ENCODE measurements at places on chromosomes 1 and 21. TPM values are rescaled to one million over a fixed set of nuclear protein-coding genes. Genes with fewer than 3 reads are reported as not detected.

DNA sequence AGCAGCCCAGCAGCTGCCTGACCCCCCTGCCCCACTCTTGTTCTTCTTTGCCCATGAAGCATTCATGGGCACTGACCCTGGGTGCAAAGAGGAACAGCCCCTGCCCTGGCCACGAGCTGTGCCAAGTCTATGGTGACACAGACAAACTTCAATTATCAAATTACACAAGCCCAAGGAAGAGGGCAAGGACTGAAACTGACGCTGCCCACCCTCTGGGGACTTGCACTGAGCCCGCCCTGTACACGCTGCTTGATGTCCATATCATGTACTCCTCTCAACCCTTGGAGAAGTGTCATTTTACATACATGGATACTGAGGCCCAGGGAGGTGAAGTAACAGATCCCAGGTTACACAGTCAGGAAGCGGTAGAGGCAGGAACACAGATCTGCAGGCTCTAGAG, 32.1 kb downstream of the NKAIN1 start:
- no peak for DNase-seq

The MSH4 gene
- total RNA-seq, result 0.54 TPM

GRCh38 chr1:17892851-17893250, 137.7 kb downstream of the ACTL8 start:
- DNase-seq, result no peak

- DNase-seq, result no peak
Measured at GRCh38 chr1:182890927-182891610, 51.9 kb downstream of the DHX9 start.

DNA sequence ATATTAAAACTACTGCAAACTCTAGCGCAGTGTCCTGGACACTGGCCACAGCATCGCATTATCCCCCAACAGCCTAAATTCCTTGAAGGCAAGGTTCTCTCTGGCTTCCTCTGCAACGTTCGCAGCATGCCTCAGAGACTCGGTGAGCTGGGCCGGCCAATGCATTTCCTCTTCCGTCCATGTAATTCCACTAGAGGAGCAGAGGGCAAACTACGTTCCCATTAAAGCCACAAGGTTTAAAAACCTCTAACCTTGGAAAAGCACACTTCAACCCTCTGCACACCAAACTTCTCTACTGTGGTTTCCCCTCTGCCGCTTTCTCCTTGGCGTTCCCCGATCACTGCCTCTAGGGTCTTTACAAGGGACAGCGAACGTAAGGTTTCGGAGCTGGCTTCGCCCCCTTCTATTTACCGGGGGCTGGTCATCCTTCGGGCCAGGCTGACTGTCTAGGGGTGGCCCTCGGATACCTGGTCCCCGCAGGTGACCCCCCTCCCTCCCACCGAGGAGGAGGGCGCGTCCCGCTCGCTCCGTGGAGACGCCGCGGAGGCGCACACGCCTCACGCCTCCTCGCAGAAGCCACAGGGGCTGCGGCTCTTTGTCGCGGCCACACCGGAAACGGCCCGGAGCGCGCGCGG, 456 bp upstream of the SMYD2 start:
- peak; percentile 44 for DNase-seq

- no peak for DNase-seq
Measured at GRCh38 chr1:9600861-9601834, 12.4 kb downstream of the TMEM201 start.

GRCh38 chr1:21572221-21572620, 63.0 kb downstream of the ALPL start:
- DNase-seq, result no peak

DNA sequence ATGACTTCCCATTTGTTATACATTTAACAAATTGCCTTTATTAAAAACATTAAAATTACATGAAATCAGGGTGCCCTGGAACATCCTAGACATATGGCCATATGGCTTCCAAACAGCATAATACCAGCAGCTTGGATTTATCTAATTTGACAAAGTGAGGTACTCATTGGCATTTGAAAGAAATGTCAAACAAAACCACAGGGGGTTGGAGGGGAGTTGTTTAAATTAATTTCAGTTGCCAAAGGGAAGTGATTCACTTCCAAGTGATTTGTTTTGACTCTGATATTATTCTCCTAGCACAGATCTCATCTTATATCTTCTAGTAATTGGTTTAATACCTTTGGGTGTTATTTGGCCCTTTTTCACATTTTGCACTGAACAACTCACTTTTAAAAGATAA, 24.5 kb upstream of the POU2F1 start:
- DNase-seq, result no peak

The BRDT gene
- not detected for total RNA-seq

DNA sequence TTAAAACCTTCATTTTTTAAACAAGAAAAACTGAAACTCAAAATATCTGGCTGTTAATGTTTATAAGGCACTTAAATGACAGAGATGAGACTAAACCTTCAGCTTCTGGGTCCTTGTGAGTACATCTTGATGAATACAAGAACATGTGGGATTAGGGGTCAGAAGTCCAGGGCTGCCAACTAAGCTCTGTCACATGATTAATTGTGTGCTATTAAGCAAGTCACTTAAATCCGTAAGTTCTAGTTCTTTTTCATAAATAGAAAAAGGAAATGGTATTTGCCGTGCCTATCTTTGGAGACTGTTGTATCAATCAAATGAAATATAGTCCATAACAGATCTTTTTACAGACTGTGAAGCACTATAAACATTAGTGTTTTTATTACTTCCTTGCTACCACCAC, 43.2 kb upstream of the KCTD3 start:
- no peak for DNase-seq

The CCDC27 gene
- total RNA-seq, result not detected

The TMEM81 gene
- 4.4 TPM for total RNA-seq

DNA sequence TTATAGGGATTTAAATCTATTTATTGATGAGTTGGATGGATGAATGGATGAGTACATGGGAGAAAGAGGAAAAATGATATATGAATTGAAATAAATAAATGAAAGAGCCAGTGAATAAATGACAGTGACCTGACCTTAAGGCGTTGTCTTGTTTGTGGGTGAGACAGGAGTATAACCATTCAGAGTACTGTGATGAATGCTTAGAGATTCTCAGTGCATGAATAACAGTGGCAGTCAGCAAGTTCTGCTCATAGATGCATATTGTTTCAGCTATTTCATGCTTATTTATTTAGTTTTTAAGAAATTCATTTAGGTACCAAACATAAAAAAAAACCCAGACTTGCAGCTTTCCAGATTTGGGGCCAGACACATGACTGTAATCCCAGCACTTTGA, 116.4 kb downstream of the FGGY start:
- DNase-seq, result no peak

DNA sequence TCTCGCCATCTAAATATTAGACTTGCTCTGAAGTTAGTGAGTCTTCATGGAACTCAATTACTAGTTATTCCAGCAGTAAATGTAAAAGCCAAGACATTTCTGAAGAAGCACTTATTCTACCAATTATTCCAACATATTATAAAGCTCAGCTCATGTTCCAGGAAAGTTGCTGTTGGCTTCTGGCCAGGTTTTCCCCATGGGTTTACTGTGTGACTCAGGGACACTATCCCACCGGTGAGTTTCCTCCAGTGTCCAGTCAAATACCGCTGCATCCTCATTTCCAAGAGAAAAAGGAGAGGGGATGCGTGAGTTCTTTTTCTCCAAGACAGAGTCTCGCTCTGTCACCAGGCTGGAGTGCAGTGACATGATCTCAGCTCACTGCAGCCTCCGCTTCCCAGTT, 9.2 kb upstream of the HHIPL2 start:
- DNase-seq, result no peak

The PGLYRP4 gene
- total RNA-seq, result 0.38 TPM

DNA sequence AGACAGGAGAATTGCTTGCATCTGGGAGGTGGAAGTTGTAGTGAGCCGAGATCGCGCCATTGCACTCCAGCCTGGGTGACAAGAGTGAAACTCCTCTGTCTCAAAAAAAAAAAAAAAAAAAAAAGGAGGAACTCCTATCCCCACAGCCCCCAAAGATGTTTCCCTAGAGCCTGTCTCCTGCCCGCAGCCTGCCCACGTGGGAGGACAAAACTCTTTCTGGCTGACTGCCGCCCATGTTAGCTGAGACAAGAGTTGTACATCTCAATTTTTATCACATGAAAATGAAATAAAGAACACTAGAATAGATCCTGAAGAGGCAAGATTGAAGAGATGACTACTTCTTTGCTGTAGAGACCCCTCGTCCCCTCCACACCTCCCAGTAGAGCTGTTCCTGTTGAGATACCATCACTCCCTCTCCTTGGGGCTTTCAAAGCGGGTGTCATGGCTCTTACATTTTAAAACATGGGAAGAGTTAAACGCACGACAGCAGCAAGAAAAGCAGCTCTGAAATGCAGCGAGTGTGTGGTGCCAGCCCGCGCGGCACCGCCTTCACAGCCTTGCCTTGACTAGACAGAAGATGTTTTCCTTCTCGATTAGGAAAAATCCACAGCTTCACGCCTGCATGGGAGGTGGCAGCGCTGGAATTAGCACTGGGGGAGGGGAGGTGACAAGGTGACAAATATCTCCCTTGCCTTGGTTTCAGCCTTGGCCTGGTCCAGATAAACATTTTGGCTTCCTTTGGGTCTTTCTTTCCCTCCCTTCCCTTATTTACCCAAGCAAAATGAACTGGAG, 253.4 kb upstream of the CSF3R start:
- no peak for DNase-seq

DNA sequence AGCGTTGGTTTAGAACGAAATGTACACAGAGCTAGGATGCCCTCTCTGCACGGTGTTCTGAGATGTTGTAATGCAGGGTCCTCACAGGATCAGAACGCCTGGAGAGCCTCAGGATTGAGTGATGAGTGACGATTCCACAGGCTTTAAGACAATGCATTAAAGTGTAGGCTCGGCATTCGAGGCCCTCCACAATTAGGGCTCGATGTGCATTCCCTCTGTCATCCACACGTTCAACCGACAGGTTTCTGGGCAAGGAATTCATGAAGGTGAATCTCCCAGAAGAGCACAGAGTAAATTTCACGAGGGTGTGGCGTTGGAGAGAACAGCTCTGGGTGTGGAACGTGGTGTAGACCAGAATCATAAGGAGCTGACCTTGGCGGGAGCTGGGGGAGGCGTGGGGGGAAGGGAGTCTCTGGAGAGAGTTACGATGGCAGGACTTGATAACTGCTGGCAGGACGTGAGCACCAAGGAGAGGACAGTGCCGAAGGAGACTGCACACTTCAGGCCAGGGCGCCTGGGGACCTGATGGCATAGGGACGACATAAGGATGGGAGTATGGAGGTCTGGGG, 51.0 kb upstream of the EFHD2 start:
- DNase-seq, result no peak

The GPR37L1 gene
- total RNA-seq, result 0.12 TPM

DNA sequence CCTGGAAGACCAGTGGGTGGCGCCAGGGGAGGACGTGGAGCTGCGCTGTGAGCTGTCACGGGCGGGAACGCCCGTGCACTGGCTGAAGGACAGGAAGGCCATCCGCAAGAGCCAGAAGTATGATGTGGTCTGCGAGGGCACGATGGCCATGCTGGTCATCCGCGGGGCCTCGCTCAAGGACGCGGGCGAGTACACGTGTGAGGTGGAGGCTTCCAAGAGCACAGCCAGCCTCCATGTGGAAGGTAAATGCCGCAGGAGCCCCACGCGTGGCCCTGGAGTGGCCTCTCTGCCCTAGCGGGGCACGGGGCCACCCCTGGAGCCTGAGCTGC, 75.2 kb downstream of the OBSCN start:
- no peak for DNase-seq

DNA sequence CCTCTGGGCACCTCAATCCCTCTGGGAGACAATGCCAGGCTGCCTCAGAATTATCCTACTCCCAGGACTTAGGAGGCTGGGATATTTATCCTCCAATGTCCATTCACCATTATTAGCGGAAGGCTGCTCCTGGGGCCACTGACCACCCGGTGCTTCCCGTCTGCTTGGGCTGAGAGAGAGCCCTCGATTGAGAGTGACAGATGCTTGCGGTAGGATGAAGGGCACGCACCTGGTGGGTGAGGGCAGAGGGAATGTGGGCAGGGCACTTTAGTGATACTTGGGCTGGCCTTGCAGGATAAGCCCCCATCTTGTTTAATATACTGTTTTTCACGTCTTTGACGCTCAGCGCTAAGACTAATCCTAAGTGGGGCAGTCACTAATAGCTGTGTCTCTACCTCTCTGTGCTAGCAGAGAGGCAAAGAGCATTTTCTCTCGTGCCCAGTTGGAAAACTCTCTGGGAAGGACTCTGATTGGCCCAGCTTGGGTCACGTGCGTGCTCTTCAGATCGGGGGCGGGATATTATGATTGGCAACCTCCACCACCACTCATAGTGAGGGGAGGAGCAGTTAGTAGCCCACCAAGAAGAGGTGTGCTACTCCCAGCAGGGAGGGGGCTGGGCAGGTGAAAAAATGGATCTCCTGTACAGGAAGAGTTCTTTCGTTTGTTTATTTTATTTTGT, 10.6 kb upstream of the PARS2 start:
- DNase-seq, result no peak

GRCh38 chr21:36171741-36172331, 15.2 kb downstream of the DOP1B start:
- no peak for DNase-seq

The COL9A2 gene
- total RNA-seq, result 3.2 TPM

The MNDA gene
- total RNA-seq, result not detected

DNA sequence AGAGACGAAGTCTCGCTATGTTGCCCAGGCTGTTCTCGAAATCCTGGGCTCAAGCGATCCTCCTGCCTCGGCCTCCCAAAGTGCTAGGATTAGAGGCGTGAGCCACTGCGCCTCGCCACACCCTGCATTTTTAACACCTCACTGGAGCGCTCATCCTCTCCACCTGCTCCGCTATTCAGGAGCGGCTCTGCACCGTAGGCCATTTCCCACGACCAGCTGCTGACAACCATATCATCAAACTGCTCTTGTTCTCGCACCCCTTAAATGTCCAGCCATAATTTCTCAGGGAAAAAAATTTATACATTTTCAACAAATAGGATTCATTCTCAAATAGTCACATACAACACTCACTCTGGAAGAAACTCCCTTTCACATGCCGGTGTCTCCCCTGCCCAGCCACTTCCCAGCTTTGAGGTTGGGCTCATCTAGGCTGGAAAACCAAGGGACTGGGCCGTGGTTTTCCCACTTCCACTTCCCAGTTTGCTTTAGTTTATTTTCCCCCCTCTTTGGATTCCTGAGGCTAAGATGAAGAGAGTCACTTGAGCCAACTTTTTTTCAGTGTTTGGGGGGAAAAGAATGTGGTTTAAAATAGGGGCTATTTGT, 639 bp upstream of the IPO9 start:
- no peak for DNase-seq
